ENCODE measurements at places on chromosomes 13 and 19.

DNA sequence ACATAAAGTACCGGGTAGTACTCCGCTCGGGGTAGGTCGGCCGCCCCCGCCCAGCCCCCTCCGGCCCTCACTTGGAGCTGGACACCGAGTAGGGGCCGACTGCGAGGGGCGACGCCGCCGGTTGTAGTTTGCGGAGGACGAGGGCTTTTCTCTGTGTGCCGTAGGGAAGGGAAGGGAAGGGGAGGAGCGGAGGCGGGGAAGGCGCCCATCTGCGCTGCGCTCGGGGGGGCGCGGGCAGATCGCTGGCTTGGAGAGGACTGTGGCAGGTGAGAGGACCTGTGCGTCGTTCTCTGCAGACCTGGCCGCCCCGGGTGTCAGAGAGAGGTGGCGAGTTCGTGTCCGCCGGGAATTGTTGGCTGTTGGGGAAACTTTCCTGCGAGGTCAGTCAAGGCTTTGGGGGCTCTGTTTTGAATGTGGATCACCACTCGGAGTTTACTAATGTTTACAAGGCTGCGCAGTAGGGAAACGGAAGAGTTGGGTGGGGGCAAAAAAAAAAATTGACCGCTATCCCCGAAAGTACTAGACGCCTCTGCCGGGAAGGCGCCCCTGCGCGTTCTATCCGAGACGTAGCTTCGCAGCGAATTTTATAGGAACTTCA is 1.4 kb downstream of the ING1 start:
- DNase-seq = peak; percentile 44

DNA sequence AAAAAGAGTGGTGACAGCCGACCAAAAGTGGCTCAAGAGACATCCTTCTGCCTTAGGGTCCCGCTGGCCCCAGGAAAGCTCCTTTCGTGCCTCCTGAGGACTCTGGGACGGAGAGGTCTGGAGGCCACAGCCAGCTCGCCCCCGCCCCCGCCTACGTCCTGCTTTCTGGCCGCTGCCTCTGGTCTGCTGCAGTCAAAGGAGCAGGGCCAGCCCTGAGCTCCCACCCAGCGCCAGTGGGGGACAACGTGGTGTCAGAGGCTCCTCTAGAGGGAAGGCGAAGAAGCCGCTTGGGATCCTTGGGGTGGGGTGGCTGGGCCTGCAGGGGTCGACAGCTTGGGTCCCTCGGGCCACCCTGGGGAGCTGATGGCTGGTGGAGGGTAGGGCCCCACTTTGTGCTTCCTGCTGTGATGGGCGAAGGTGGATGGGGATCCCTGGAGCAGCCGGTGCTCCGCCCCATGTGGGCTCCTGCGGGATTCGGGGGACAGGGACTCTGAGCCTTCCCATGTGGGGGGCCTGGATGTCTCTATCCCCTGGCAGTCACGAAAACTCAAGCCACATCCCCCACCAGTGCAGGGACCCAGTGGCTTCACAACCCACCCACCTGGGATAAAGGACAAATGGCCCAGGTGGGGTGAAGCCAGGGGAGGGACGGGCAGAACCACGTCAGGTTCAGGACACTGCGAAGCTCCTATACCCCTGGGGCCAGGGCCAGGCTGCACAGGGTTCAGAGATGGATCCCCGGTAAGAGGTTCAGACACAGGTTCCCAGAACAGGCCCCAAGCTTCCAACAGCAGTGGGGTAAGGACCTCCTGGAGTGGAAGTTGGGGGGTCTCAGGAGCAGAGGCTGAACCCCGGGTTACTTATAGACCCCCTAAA is 9.0 kb upstream of the DIRAS1 start:
- DNase-seq = no peak

DNA sequence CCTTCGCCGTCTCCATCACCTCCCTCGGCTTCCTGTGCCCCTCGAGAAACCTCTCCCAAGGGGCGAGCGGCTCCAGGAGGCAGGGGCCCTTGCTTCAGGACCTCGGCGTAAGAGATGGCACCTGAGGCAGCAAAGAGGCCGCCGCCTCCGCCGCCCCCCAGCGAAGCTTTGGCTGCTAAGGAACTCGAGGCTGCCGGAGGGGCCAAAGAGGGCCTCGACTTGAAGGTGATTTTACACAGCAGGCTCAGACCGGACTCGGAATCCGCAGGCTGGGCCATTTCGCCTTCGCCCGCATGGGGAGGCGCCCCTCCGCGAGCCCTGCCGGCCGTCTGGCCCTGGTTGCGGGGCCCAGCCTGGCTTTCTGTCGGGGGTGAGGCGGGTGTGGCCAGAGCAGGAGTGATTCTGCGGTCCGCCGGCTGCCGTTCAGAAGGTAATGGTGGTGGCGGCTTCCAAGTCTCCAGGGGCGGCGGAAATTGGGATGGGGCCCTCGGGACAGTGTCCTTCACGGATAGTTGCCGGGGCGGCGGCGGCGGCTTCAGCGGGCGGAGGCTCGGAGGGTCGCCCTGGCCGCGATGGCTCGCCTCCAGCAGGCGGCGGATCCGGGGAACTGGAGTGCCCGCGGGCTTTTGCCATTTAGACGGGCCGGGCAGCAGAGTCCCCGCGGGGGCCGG is 1.4 kb downstream of the GGN start:
- no peak for DNase-seq

DNA sequence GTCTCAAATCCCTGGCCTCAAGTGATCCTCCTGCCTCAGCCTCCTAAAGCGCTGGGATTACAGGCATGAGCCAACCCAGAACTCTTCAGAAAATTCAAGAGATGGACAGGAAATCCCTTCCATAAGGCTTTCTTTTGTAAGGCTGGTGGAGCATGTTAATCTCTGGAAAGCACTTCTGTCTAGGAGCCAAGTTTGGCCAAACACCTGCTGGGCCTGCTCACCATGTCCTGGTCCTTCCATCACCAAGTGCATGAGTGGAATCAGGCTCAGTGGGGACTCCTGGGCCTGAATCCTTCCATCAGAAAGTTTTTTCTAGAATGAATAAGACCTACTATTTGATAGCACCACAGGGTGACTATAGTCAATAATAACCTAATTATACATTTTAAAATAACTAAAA is 148.0 kb downstream of the DCLK1 start:
- DNase-seq = no peak

GRCh38 chr19:53813996-53814395 is 10.1 kb downstream of the NLRP12 start:
- DNase-seq = no peak

DNA sequence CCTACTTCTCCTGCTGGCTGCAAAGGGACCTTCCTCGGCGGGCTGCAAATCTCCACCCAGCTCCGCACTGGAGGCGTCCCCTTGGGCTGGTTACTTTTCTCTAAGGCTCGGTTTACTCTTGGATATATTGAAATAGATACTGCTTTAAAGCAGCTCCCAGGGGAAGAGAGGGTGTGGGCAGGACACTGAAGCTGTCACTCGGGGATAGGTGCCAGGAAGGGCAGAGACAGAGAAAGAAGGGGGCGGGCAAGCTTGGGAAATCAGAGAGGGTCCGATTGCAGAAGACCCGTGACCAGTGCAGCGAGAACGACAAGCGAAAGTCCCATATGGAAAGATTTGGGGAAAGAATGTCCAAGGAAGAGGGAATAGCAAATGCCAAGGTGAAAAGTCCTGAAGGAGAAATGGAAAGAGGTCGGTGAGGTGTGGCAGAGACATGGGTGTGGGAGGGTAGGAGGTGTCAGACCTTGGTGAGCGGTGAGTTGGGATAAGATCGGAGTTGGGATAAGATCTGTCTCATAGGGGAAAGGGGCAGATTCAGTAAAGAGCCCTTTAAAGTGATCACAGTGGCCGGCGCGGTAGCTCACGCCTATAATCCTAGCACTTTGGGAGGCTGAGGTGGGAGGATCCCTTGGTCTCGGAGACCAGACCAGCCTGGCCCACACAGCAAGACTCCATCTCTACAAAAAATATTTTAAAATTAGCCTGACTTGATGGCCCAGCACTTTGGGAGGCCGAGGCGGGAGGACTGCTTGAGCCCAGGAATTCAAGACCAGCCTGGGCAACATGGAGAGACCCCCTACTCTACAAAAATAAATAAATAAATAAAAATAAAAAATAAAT is 618 bp downstream of the THSD8 start:
- DNase-seq = no peak

- DNase-seq = peak; percentile 76
Measured at GRCh38 chr13:73754727-73755292, 379.4 kb downstream of the KLF12 start.

DNA sequence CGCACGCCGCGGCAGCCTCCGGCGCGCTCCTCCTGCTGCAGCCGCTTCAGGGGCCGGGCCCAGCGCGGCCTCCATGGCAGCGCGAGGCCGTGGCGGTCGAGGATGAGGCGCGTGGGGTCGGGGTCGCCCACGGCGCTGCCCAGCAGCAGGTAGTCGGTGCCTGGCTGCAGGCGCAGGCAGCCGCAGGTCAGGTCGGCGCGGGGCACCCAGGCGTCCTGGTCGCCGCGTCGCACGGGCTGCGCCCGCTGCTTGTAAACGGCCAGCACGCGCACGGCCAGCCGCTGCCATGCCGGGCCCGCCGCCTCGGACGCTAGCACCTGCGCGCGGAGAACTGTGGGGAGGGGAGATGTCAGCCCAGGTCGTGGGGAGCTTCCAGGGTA is 11.1 kb downstream of the NTN5 start:
- DNase-seq = no peak

DNA sequence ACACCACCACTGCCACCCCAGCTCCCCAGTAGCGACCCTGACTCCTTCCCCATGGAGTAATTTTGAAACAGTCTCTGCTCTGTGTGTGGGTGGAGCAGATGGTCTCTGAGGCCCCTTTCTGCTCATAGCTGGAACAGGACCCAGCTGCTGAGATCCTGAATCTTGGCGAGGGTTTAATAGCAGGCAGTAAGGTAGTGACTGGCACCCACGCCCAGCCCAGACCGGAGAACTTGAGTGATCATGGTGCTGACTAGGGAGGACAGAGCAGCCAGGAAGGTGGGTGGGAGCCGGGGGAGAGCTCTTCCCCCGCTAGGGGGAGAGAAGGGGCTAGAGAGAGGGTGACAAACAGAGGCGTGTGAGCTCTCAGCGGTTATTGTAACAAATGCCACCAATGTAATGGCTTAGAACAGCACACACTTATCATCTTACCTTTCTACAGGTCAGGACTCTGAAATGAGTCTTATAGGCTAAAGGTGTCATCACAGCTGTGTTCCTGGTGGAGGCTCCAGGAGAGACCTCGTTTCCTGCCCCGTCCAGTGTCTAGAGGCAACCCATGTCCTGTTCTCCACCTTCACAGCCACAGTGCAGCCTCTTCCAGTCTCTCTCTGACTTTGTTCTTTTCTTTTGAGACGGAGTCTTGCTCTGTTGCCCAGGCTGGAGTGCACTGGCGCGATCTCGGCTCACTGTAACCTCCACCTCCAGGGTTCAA is 7.2 kb upstream of the ACER1 start:
- DNase-seq = no peak

GRCh38 chr13:102812611-102813287 is 13.8 kb downstream of the BIVM start:
- peak; percentile 27 for DNase-seq

- DNase-seq = no peak
Measured at GRCh38 chr13:110463871-110464510, 97.5 kb downstream of the RAB20 start.

DNA sequence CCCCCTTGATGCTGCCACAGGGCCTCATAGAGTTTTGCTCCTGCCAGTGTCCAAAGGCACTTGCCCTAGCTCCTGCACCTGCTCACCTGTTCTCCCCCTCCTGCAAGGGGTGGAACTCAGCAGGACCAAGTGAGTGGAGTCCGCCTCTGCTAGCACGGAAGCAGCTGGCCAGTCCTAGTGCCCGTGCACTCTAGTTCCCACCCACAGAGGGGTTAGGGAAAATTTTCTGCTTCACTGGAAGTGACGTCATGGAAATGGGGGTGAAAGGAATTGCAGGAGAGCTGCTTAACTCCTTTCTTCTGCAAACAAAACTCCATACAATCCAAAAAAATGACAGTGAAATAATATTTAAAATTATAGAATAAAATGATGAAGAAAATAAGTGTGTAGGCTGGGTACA is 609.7 kb upstream of the SLITRK1 start:
- DNase-seq = no peak

- peak; percentile 59 for DNase-seq
Measured at GRCh38 chr13:50909605-50910484, at the start of gene RNASEH2B. Gene RNASEH2B (plus strand): TSS chr13:50909791. CDS start chr13:50910077, 286 bp downstream.

DNA sequence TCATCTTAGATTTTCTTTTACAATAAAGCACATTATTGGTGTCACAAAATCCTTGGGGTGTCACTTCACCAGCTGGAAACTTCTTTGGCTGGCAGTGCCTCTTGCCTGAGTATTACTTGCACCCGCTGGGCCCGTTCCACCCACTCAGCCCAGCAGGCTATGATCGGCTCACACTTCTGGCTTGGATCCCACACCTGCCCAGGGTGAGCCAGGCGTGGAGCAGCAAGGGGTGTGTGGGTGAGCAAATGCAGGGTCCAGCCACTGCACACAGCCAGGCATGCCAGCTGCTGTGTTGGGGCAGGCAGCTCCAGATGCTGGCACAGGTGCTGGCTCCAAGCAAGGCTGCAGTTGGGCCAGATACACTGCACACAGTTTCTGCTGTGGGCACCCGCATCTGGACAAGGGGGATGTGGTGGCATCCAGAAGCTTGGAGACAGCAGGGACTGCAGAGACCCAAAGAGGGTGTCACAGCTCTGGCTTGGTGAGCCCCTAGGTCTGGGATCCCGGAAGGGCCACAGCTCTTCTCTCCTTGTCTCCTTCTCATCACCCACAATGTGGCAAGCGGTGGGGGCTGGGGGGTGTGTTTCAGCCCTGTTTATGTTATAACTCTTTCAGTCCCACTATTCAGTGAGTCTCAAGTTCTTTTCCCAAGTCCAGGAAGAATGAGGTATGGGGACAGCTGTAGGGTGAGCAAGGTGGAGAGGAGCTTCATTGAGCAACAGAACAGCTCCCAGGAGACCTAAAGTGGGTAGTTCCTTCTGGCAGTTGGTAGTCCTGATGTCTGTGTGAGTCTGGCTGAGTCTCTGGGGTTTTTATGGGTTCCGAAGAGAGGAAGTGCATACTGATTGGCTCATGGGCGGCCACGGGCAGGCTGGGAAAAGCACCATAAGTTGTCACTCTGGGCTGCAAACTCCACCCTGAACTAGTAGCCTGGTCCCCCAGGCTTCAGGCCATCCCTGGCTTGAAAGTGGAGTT is 25.3 kb upstream of the TBC1D4 start:
- DNase-seq = no peak

Data from cardiac fibroblast (primary cell).